ENCODE measurements at places on chromosomes 5 and 9. TPM values are rescaled to one million over a fixed set of nuclear protein-coding genes. Genes with fewer than 3 reads are reported as not detected.

SIGMAR1 gene
- total RNA-seq: 223 TPM

GIN1 gene
- 3.9 TPM for total RNA-seq

POC5 gene
- total RNA-seq: 13.8 TPM

IFNK gene
- not detected for total RNA-seq

NMRK1 gene
- total RNA-seq: 13.4 TPM

NUDT12 gene
- total RNA-seq: 11.3 TPM

SCGB3A2 gene
- not detected for total RNA-seq

PPP3R2 gene
- total RNA-seq: not detected

NOL6 gene
- total RNA-seq: 31.5 TPM

PRUNE2 gene
- 3.6 TPM for total RNA-seq

SPINK1 gene
- not detected for total RNA-seq

SNCAIP gene
- total RNA-seq: 3.3 TPM

SPATA31E1 gene
- not detected for total RNA-seq

Measured in bronchus fibroblast of lung (primary cell).